Activated CD4-positive, alpha-beta T cell treated with anti-CD3 and anti-CD28 coated beads, Interleukin-2, amount 10 ng/mL, durations not matched to agents 24 days and 14 days (primary cell): ENCODE measurements at places on chromosomes 16 and 17. TPM values are rescaled to one million over a fixed set of nuclear protein-coding genes. Genes with fewer than 3 reads are reported as not detected.

The DUS1L gene
- total RNA-seq = 230 and 232 TPM in 2 replicates

The SLC16A6 gene
- total RNA-seq = 2.6 and 2.7 TPM in 2 replicates

The KRT36 gene
- not detected in 2 replicates for total RNA-seq

The NUBP1 gene
- 38.6 and 39.5 TPM in 2 replicates for total RNA-seq

The CHST5 gene
- total RNA-seq = 0.09 TPM in 1 of 2 replicates, not detected in the other

The CCL1 gene
- 105 and 111 TPM in 2 replicates for total RNA-seq

GRCh38 chr17:19327031-19327783 lies 35.3 kb downstream of the B9D1 start:
- no peaks in the 10 kb centered on the region for H3K36me3 ChIP-seq
- H3K4me3 ChIP-seq = no peak overlapping the region

- H3K27ac ChIP-seq = no peak overlapping the region
- no peak for DNase-seq
- H3K4me1 ChIP-seq = no peaks in the 10 kb centered on the region
These were observed 15.8 kb downstream of the TEKT1 start for GRCh38 chr17:6815775-6816174.

- DNase-seq = peak; percentile 45
- H3K36me3 ChIP-seq = no peaks in the 10 kb centered on the region
- H3K27ac ChIP-seq = no peak overlapping the region
- peaks cover 22% of the 10 kb centered on the region for H3K27me3 ChIP-seq
These were observed 5.0 kb downstream of the EVPLL start for GRCh38 chr17:18382441-18383078.

- peaks cover 5% of the 10 kb centered on the region for H3K4me1 ChIP-seq
- no peak for DNase-seq
- no peak overlapping the region for H3K4me3 ChIP-seq
These were observed 32.3 kb downstream of the ATPAF2 start for GRCh38 chr17:18006495-18007239.

DNA sequence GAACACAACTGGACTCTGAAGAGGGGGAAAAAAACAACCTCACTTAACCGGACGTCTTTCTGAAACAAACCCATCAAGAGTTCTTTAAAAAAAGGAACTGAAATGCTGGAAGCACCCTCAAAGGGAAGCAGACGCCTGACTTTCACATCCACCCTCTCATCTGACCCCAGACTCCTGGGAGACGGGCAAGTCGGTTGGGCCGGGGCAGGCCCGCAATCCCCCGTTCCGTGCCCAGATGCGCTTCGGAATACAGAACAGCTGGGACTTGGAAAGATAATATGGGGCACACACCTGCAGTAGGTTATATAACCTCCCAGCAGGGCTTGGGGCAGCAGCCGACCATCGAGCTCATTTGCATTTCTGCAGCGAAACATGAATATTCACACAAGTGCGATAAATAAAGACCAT lies 3.7 kb downstream of the ARHGAP27 start:
- peak overlapping the region; percentile 72 for H3K4me3 ChIP-seq
- no peak overlapping the region for H3K27ac ChIP-seq
- peaks cover 2% of the 10 kb centered on the region for H3K36me3 ChIP-seq
- no peak for DNase-seq
- no peaks in the 10 kb centered on the region for H3K27me3 ChIP-seq
- H3K4me1 ChIP-seq = peaks cover 21% of the 10 kb centered on the region

DNA sequence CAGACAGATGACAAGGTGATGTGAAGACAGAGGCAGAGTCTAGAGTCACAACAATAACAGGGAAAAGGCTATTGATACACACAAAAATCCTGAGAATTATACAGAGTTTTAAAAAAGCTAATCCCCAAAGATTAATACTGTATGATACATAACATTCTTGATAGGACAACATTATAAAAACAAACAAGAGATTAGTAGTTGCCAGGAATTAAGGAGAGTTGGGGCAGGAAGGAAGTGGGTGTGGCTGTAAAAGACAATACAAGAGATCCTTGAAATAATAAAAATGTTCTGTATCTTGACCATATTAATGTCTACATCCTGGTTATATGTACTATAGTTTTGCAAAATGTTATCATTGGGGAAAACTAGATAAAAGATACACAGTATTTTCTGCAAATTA lies 309.5 kb upstream of the PMFBP1 start:
- no peaks in the 10 kb centered on the region for H3K36me3 ChIP-seq
- H3K27me3 ChIP-seq = no peaks in the 10 kb centered on the region
- H3K4me3 ChIP-seq = no peak overlapping the region
- peaks cover 17% of the 10 kb centered on the region for H3K4me1 ChIP-seq
- no peak for DNase-seq

DNA sequence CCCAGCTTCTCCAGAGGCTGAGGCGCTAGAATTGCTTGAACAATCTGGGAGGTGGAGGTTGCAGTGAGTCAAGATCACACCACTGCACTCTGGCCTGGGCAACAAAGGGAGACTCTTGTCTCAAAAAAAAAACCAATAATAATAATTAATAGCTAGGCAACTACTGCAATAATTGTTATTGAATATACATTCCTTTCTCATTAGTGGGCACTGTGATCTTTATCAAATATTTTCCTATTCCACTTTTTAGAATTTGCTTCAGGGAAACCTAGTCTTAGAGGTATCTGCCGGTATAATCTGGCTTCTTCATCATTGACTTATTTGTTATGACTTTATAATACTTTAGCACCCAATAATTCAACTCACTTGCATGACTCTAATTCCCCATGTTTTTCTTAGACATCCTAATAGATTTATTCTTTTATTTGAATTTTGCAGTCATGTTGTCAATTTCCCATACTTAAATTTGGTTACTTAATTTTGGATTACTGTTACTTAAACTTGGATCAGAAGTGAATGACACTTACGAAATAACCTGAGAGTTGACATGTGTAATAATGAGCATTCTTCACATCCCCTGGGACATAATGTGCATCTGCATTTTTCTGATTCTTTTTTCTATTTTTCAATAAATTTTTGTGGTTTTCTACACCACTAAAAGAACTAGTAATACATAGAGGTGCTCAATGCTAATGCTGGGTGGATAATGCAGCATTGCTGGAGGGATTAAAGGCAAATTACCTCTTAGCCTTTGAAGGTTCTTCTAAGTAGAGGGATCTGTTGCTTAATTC lies 25.0 kb upstream of the KCNJ16 start:
- H3K4me1 ChIP-seq = no peaks in the 10 kb centered on the region
- no peaks in the 10 kb centered on the region for H3K36me3 ChIP-seq
- no peak for DNase-seq

DNA sequence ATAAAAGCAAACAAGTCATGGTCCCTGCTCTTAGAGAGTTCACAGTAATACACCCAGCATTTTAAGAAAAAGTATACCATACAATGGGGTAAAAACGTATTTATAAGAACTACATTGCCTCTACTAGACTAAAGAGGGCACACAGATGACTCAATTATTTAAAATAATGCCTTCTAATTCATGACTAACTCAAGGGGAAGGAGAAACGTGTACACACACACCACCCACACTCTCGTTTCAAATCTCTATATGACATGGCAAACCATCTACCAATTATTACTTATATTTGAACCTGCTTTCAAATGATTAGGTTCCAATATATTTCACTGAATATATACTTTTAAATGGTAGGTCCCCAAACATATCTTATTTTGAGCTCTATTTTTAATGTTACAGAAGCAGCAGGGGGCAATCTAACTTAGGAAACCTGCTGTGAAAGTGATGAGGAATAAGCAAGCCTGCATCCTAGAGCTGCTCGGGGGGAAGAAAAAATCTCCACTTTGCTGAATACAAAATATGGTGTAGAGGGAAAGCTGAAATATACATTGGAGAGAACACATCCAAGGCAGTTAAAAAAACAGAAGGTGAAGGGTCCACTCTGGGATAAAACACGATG lies 232.4 kb upstream of the PSMD7 start:
- DNase-seq = no peak
- H3K27me3 ChIP-seq = peaks cover 5% of the 10 kb centered on the region
- H3K36me3 ChIP-seq = no peaks in the 10 kb centered on the region
- no peaks in the 10 kb centered on the region for H3K4me1 ChIP-seq
- no peak overlapping the region for H3K4me3 ChIP-seq

- H3K36me3 ChIP-seq = peaks cover 21% of the 10 kb centered on the region
- no peaks in the 10 kb centered on the region for H3K27me3 ChIP-seq
- H3K4me1 ChIP-seq = no peaks in the 10 kb centered on the region
- no peak within 1 kb of the TSS for H3K27ac ChIP-seq
- DNase-seq = peak; percentile 50
These were observed at the start of gene TERB1 for GRCh38 chr16:66801320-66802105. TSS of gene TERB1 (minus strand) at chr16:66801584. CDS start at chr16:66796798, 4,786 bp downstream.

DNA sequence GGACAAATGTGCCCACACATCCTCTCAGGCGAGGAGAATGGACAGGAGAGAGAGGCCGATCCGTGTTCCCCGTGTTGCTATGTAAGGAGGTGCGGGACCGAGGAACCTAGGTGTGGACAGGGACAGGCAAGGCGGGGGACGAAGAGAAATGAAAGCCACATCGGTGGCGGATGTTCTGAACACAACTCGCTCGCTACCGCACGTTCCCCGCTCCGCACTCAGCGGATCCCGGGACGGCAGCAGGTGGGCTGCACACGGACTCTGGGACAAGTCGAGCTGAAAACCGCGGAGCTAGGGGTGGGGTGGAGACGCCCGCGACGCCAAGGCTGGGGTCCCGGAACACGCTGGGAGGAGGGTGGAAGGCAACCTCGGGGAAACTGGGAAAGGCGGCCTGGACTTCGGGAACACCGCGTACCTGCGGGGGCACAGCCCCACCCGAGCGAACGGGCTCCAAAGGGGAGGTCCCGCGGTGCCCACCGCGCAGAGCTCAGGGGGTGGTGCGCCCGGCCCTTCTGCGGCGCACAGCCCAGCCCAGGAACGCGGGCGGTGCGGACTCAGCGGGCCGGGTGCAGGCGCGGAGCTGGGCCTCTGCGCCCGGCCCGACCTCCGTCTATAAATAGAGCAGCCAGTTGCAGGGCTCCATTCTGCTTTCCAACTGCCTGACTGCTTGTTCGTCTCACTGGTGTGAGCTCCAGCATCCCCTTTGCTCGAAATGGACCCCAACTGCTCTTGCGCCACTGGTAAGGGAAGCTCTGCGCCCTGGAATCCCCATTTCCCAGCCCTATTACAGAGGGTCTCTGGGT lies at the start of gene MT1E:
MT1E (plus strand) TSS at position 642 of the 803 bp plus-strand sequence; CDS start at position 713, 71 bp downstream.
- H3K27me3 ChIP-seq = peaks cover 7% of the 10 kb centered on the region
- H3K36me3 ChIP-seq = no peaks in the 10 kb centered on the region
- peaks cover 22% of the 10 kb centered on the region for H3K4me1 ChIP-seq
